Activated CD4-positive, alpha-beta T cell treated with anti-CD3 and anti-CD28 coated beads, Interleukin-2, amount 10 ng/mL, durations not matched to agents 7 days and 5 days (primary cell): ENCODE measurements at places on chromosomes 11 and 22.

DNA sequence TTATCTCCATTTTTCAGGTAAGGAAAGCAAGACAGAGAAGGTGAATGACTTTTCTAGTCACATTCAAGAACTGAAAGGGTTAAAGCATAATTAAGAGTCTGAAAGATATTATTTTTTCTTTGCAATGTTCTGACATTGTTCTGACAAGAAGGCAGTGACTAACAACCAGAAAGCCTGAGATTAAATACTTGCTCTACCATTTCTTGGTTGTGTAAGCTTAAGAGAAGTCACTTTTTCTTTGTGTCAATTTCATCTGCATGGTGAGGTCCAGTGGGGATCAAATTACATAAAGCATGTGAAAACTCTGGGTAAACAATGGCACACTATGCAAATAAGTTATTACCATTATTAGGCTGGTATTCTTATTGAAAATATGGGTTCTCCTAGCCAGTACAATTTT lies 73.7 kb downstream of the PHF21A start:
- no peak for DNase-seq
- H3K27ac ChIP-seq = no peak overlapping the region
- H3K4me3 ChIP-seq = no peak overlapping the region
- H3K36me3 ChIP-seq = peaks cover 9% of the 10 kb centered on the region
- no peaks in the 10 kb centered on the region for H3K27me3 ChIP-seq

- H3K36me3 ChIP-seq = peaks cover 35% of the 10 kb centered on the region
- H3K27me3 ChIP-seq = no peaks in the 10 kb centered on the region
- no peak overlapping the region for H3K27ac ChIP-seq
- H3K4me1 ChIP-seq = peaks cover 5% of the 10 kb centered on the region
- no peak overlapping the region for H3K4me3 ChIP-seq
These were observed 9.9 kb downstream of the HPS5 start for GRCh38 chr11:18312012-18312411.

- H3K27me3 ChIP-seq = no peaks in the 10 kb centered on the region
- H3K27ac ChIP-seq = no peak overlapping the region
- peak; percentile 28 for DNase-seq
- no peaks in the 10 kb centered on the region for H3K4me1 ChIP-seq
- no peak overlapping the region for H3K4me3 ChIP-seq
- peaks cover 24% of the 10 kb centered on the region for H3K36me3 ChIP-seq
These were observed 17.2 kb downstream of the CLDN25 start for GRCh38 chr11:113796663-113797259.

- no peaks in the 10 kb centered on the region for H3K27me3 ChIP-seq
- DNase-seq = no peak
- no peaks in the 10 kb centered on the region for H3K36me3 ChIP-seq
These were observed 51.7 kb downstream of the TSPAN18 start for GRCh38 chr11:44778195-44779100.

DNA sequence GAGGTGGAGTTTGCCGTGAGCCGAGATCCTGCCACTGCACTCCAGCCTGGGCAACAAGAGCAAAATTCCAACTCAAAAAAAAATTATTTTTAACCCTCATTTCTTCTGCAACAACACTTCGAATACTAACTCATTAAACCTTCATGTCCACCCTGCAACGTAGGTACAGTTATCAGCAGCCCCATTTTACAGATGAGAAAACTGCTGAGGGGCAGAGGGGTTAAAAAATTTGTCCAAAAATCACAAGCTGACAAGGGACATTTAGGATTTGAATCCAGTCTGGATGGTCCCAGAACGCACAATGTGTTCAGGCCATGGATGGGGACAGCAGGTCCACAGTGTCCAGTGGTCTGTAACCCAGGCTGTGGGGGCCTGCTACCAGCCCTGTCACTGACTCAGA lies 29.0 kb downstream of the RHOD start:
- H3K27me3 ChIP-seq = peaks cover 3% of the 10 kb centered on the region
- no peaks in the 10 kb centered on the region for H3K36me3 ChIP-seq
- no peak for DNase-seq
- H3K4me1 ChIP-seq = peaks cover 14% of the 10 kb centered on the region
- H3K4me3 ChIP-seq = no peak overlapping the region
- no peak overlapping the region for H3K27ac ChIP-seq

DNA sequence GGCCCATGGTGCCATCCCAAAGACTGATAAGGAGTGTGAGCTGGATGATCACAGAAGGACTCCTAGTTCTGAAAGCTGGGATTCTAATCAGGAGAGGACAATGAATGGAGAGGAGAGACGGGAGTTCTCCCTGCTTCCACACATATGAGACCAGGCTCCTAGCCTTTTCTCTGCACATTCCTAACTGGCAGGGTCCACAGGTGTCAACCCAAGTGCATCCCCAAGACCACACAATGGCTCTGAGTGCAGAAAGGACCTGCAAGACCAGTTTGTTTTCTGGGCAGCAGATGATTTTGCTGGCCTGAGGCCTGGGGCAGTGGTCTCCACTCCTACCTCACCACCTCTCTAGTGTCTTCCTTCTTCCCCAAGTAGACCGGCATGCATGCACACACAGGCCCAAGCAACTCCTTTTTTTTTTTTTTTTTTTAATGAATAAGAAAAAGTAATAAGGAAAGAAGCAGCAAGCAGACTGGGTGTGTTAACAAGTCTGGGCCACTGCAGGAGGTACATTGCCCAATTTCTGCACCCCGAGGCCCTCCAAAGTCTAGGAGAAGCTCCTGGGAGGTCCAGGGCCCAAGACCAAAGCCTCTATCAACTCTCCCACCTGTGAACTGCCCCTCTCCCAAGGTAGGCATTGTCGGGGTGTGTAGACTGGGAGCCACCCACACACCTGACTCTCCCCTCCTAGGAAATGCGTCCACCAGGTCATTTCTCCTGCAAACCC lies 1.2 kb upstream of the TSKU start:
- peaks cover 5% of the 10 kb centered on the region for H3K36me3 ChIP-seq
- H3K4me1 ChIP-seq = peaks cover 19% of the 10 kb centered on the region
- DNase-seq = no peak
- peak overlapping the region; percentile 77 for H3K27ac ChIP-seq

DNA sequence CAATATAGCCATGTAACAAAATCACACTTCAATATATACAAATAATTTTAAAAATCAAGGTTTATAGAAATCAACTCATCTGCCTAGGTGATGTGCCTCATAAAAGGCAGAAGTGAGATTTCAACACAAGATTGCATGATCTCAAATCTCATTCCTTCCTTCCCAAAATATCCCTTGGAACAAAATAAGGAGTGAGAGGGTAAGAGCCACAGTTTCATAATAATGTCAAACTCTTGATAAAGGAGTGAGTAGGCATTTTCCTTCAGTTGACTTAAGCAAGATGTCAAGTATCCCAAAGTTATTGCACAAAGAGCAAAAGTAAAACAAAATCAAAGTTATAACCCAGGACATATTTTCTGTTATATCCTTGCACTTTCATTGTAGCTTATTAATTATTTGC lies 81.3 kb downstream of the C22orf31 start:
- H3K27ac ChIP-seq = no peak overlapping the region
- no peaks in the 10 kb centered on the region for H3K36me3 ChIP-seq
- peaks cover 52% of the 10 kb centered on the region for H3K27me3 ChIP-seq
- DNase-seq = no peak
- H3K4me1 ChIP-seq = no peaks in the 10 kb centered on the region

GRCh38 chr22:27580311-27580897 lies 221.2 kb downstream of the MN1 start:
- H3K27me3 ChIP-seq = no peaks in the 10 kb centered on the region
- no peak overlapping the region for H3K4me3 ChIP-seq
- no peak overlapping the region for H3K27ac ChIP-seq
- H3K36me3 ChIP-seq = no peaks in the 10 kb centered on the region
- H3K4me1 ChIP-seq = no peaks in the 10 kb centered on the region

GRCh38 chr11:46118702-46119351 lies 2.4 kb downstream of the PHF21A start:
- peak overlapping the region; percentile 97 for H3K27ac ChIP-seq
- H3K36me3 ChIP-seq = peaks cover 5% of the 10 kb centered on the region
- peak overlapping the region; percentile 94 for H3K4me3 ChIP-seq
- DNase-seq = no peak
- no peaks in the 10 kb centered on the region for H3K27me3 ChIP-seq

GRCh38 chr22:23784215-23784732 lies 2.5 kb upstream of the SMARCB1 start:
- peak overlapping the region; percentile 60 for H3K27ac ChIP-seq
- H3K36me3 ChIP-seq = peaks cover 2% of the 10 kb centered on the region
- DNase-seq = no peak
- H3K4me3 ChIP-seq = no peak overlapping the region

DNA sequence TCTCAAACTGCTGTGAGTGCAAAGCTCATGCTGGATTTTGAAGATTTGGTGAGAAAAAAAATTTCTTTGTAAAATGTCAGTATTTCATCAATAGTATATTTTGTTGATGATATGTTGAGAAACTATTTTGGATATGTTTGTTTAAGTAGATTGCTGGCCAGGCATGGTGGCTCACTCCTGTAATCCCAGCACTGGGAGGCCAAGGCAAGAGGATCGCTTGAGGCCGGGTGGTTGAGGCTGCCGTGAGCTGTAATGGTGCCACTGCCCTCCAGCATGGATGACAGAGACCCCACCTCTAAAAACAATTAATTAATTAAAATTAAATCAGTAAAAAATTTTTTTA lies 6.9 kb upstream of the IFITM3 start:
- no peak for DNase-seq
- H3K4me3 ChIP-seq = peak overlapping the region; percentile 58
- peaks cover 82% of the 10 kb centered on the region for H3K4me1 ChIP-seq
- peak overlapping the region; percentile 96 for H3K27ac ChIP-seq

DNA sequence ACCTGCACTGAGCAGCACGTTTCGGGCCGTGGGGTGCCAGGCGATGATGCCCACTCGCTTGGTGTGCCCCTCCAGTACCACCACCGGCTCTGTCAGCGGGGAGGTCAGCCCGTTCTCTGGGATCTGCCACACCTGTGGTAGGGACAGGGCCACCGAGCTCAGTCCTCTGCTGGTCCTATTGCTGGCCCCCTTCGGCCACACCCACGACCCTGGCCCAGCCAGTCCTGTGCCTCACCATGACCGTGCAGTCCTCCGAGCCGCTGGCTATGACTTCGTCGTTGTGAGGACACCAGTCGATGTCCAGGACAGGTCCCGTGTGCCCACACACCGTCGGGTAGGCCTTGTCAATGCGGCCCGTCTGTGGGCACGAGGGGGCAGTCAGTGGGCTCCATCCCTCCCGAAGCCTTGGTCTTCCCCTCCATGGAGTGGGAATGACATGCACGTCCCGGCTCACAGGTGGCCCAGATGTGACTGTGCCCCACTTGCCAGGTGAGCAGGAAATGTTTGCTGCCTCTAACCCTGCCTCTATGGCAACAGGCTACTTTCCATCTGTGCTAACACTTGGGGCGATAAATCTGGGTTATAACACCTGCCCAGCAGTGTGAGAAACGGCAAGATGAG lies 1.4 kb downstream of the CORO1B start:
- H3K27ac ChIP-seq = peak overlapping the region; percentile 94
- peak overlapping the region; percentile 1 for H3K4me3 ChIP-seq
- H3K4me1 ChIP-seq = peaks cover 72% of the 10 kb centered on the region
- peaks cover 28% of the 10 kb centered on the region for H3K36me3 ChIP-seq
- no peak for DNase-seq

GRCh38 chr11:134780486-134781147 lies 368.6 kb upstream of the B3GAT1 start:
- peaks cover 9% of the 10 kb centered on the region for H3K27me3 ChIP-seq
- no peaks in the 10 kb centered on the region for H3K36me3 ChIP-seq
- no peak overlapping the region for H3K27ac ChIP-seq
- no peak overlapping the region for H3K4me3 ChIP-seq
- no peaks in the 10 kb centered on the region for H3K4me1 ChIP-seq
- no peak for DNase-seq

- H3K4me3 ChIP-seq = no peak overlapping the region
- DNase-seq = peak; percentile 77
- peaks cover 6% of the 10 kb centered on the region for H3K27me3 ChIP-seq
- no peaks in the 10 kb centered on the region for H3K36me3 ChIP-seq
These were observed 13.4 kb downstream of the SYT7 start for GRCh38 chr11:61567286-61568061.

DNA sequence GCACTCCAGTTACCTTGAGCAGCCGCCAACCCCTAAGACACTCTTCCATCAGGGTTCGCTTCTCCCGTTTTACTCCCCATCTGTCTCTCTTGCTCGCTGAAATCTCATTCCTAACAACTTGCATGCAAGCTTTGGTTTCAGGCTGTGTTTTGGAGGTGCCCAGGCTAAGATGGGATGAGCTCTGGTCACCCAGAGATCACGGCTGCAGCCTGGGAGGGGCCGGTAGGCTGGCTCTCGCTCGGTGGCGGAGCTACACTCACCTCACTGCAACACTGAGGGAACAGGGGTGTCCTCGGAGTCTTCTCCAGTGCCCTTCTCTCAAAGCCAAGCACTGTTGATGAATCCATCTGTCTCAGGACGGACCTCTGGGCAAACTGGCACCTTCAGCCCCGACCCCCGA lies 197.5 kb downstream of the BARX2 start:
- no peaks in the 10 kb centered on the region for H3K36me3 ChIP-seq
- no peak for DNase-seq
- H3K4me1 ChIP-seq = no peaks in the 10 kb centered on the region
- H3K27ac ChIP-seq = no peak overlapping the region
- H3K27me3 ChIP-seq = no peaks in the 10 kb centered on the region

DNA sequence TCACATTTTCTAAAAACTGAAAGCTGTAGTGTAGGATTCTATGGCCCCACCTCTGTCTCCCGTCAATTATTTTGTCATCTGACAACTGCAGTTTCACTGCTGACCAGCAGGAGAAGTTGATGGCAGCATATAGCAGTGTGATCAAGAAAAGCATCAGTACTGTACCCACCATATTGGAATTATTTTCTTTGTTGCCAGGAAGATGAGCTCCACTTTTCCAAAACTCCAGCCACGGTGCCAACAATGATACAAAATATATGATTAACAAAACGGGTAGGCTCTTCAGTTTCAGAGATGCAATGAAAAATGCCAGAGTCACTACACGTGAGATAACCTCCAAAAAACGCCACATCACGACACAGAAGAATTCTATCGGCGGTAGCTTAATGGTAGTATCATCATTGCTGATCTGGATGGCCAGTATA lies 41.3 kb downstream of the XKR3 start:
- no peak overlapping the region for H3K4me3 ChIP-seq
- peaks cover 9% of the 10 kb centered on the region for H3K27me3 ChIP-seq
- H3K4me1 ChIP-seq = no peaks in the 10 kb centered on the region

- H3K4me1 ChIP-seq = no peaks in the 10 kb centered on the region
- no peaks in the 10 kb centered on the region for H3K36me3 ChIP-seq
- no peak for DNase-seq
- no peaks in the 10 kb centered on the region for H3K27me3 ChIP-seq
- no peak overlapping the region for H3K4me3 ChIP-seq
These were observed 470.1 kb downstream of the NTM start for GRCh38 chr11:131840545-131840944.
